HS-5 (cell line): ENCODE measurements at places on chromosomes 2 and 18.
A peak's percentile ranks its signal among the peaks of the same experiment; 100 is the strongest.

GRCh38 chr2:74559912-74560311 is 5.4 kb downstream of the DOK1 start:
- no peak for DNase-seq

- DNase-seq: no peak
Measured at GRCh38 chr2:122851972-122852531, 1096.6 kb downstream of the TSN start.

GRCh38 chr2:231379266-231380215 is 16.0 kb upstream of the B3GNT7 start:
- no peak for DNase-seq

DNA sequence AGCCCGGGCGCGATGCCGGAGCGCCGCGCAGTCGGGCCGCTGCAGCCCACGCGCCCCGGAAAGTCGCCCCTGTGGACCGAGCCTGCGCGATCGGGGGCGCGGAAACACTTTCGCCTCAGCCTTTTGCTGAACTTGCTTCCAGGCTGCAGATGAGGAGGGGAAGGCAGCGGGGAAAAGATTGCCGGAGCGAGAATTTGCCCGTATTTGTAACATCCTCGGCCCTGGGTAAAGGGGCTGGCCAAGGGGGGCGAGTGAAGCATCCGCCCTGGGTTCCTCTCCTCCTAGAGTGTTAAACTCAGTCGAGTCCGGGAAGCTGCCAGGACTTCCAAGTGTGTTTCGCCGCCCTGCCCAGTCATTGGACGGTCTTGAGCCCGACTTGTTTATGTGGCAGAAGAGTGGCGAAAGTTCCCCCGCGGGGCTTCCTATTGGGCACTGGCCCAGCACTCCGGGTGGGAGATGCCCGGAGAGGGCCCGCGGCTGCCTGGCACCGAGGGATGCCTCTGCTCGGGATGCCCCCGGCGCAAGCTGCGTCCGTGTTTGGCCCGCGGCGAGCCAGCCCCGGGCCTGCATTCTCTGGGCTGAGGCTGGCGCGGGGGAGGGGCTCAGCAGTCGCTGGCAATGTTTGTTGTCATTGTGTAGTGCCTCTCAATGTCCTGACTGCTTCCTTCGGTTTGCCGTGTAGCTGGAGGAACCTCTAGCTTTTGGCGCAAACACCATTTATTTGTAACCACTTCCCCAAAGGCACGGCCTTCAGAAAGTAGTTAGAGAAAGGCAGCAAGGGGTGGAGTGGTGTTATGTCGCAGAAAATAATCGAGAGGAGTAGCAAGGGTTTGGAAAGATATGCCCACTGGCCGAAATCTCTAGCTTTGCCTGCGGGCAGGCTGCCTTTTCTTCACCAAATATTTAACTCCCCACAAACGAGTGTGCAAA is 1.1 kb downstream of the CYBRD1 start:
- DNase-seq: no peak

GRCh38 chr2:46327627-46328026 is 30.4 kb downstream of the EPAS1 start:
- DNase-seq: no peak

DNA sequence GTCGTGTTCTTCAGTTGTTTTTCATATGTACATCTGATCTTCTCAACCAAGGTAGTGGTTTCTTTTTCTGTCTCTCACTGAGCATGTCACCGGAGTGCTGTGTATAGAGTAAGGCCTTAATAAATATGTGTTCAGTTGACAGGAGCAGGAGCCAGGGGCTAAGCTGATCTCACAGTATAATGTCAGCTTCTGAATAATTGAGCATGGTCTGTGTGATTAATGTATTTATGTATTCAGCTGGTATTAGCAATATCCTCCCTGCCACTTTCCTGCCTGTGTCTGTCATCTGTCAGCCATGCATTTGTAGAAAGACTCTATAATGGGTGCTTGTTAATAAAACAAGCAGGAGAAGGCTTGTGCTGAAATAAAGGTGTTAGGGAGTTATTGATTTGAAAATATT is 198.9 kb downstream of the ADCYAP1 start:
- DNase-seq: no peak

- no peak for DNase-seq
Measured at GRCh38 chr2:238296638-238297457, 8.4 kb upstream of the PER2 start.

GRCh38 chr2:133045787-133046186 is 375.8 kb upstream of the LYPD1 start:
- DNase-seq: no peak

DNA sequence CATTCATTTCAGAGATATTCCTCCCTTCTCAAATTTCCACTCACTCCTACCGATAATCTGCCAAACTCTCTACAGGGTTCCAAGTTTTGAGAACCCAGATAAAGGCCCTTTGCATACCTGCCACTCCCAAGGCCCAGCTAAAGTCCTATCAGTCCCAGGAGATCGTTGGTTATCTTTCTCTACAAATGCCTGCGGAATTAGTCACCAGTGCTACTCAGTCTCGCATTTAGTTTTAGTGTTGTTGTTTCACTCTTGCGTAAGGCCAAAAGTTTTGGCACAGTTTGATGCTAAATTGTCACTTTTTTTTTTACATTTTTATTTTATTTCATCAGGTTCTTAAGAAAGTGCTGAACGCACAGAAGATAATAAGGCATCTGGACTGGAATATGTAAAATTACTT is 29.2 kb upstream of the SETBP1 start:
- DNase-seq: peak; percentile 55

DNA sequence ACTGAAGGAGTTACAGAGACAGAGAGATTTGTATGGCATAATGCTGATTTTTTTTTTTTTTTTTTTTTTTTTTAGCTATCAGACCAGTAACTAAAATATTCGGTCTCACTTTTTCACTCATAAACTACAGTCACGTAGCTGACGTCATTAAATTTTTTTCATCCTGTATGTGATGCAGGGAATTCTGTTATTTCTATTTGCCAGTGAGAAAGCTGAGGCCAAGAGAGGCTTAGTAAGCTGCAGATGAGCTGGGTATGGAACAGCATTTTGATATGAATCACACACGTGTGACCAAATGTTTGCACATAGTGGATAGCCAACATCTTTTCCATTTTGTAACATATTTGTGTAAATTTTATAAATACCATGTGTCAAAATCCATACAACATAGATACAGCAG is 79.1 kb upstream of the EPB41L3 start:
- no peak for DNase-seq

DNA sequence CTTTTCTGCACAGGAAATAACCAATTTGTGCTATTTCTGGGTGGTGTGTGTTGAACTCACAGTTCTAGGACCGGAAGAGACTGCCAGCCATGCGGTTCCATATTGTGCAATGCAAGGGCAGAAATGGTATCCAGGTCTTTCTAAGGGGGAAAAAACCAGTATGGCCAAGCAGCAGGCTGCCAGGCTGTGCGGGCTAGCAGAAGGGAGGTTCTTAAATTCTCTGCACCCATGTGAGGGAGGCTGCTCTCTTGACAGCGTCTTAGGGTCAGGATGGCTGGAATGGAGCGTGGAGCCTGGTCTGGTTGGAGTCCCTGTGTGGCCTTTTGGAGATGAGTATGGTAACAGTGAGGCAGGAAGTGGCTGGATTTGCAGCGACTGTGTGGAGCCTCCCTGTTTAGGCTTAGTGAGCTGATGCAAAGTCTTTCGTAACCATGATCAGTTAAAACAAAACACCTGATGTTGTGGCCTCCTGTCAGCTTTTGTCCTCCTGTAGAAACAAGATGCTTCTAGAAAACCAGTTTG is 52.6 kb downstream of the NCK2 start:
- no peak for DNase-seq

- no peak for DNase-seq
Measured at GRCh38 chr2:184032983-184033382, 565.3 kb upstream of the ZNF804A start.

DNA sequence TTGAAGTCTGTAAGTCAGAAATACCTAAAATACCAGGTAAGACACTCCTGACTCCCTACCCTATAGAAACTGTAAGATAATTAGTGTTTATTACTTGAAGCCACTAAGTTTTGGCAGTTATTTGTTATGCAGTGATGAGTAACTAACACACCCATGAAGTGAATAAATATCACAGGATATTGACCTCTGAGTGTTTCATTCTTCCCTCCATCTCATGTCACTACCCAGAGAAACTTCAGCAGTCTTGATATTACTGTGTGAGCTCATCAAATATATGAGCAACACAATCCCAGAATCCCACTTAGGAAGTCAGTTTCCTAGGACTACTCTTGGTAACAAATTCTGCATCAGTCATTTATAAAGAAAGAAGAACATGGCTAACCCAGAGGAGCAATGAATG is 529.7 kb downstream of the FBXO15 start:
- DNase-seq: no peak

DNA sequence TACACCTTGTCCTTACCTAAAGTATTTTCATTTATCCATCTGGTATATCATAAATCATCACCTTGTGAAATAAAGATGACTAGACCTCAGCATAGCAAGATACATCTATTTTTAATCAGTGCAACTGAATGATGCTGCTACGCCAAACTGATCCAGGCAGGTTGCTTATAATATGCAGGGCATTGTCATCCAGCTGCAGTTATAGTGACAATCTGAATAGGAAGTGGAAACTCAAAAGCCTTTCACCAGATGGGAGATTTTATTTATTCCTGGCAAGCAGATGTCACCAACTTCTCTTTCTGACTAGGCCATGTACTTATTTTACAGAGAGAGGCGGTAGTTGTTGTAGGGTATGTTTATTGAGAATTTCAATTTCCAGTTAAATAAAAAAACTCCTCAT is 747.3 kb downstream of the ADCYAP1 start:
- DNase-seq: no peak

GRCh38 chr2:175640655-175641054 is 361.4 kb downstream of the LNPK start:
- no peak for DNase-seq

- no peak for DNase-seq
Measured at GRCh38 chr2:128610496-128610895, 291.8 kb upstream of the HS6ST1 start.

- no peak for DNase-seq
Measured at GRCh38 chr2:179580378-179581146, 280.9 kb downstream of the ZNF385B start.

GRCh38 chr2:6911721-6912120 is 5.5 kb upstream of the RNF144A start:
- no peak for DNase-seq

GRCh38 chr2:140804700-140805260 is 1326.0 kb downstream of the LRP1B start:
- no peak for DNase-seq
